ENCODE measurements at places on chromosomes 16 and 17.

DNA sequence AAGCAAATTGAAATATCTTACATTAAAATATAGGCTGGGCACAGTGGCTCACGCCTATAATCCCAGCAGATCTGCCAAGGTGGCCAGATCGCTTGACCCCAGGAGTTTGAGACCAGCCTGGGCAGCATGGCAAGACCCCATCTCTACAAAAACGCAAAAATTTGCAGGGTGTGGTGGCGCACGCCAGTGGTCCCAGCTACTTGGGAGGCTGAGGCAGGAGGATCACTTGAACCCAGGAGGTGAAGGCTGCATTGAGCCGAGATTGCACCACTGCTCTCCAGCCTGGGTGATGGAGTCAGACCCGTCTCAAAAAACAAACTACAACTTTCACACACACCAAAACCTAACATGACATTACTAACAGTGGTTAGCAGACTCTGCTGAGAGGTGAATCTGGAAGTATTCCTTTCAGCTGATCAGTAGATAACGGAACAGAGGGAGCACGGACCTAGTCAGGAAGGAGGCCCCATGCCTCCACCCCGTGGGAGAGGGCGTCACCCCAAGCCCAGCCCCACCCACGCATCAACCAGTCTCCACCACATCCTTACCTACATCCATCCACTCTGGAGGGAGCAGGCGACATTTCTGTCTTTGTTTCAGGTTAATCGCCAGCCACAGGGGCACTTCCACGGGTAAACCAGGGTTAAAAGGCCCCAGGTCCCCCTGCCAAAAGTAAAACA lies 1.7 kb downstream of the GINS2 start:
- no peak for DNase-seq

- DNase-seq: no peak
Measured at GRCh38 chr17:49130891-49131290, 1.7 kb upstream of the B4GALNT2 start.

DNA sequence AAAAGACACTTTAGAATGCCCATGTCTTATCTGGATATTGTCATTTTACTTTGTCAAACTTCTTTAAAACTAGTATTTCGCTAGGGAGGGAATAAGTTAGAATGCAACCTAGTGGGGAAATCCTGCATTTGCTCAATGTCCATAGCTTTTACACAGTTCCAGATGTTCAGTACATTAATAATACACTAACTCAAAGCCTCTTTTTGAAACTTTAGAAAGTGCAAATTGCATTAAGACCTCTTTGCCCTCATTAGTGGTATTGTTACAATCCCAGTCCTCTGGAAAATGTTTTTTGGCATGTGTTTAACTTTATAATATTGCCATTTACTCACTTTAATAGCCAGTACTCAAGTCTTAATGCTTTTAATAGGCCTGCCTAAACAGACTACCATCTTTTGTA lies 106.8 kb downstream of the BRIP1 start:
- no peak for DNase-seq

- DNase-seq: peak; percentile 75
Measured at GRCh38 chr16:17972460-17972943, 364.0 kb downstream of the NPIPA8 start.

DNA sequence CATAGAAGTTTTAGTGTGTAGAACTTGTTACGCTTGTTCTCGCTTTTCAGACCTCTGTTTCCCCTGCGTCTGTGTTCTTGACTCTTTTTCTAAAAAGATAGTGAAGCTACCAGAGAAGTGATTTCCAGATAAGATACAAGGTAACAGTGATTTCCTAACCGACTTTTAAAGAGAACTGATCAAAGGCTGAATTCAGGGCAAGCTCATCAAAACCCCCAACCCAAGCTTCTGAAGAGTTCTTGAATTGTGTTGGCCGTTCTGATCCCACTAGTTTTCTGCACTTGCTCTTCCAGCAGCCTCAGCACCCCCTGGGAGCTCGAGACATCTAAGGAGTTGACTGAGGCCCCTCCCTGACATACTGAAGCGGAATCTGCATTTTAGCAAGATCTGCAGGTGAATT lies 12.7 kb upstream of the NSMCE1 start:
- DNase-seq: no peak

- no peak for DNase-seq
Measured at GRCh38 chr16:66444049-66444481, 17.0 kb downstream of the BEAN1 start.

- no peak for DNase-seq
Measured at GRCh38 chr17:59149051-59149450, 5.9 kb downstream of the SKA2 start.

GRCh38 chr17:28446716-28447395 lies 26.6 kb upstream of the SLC13A2 start:
- no peak for DNase-seq

DNA sequence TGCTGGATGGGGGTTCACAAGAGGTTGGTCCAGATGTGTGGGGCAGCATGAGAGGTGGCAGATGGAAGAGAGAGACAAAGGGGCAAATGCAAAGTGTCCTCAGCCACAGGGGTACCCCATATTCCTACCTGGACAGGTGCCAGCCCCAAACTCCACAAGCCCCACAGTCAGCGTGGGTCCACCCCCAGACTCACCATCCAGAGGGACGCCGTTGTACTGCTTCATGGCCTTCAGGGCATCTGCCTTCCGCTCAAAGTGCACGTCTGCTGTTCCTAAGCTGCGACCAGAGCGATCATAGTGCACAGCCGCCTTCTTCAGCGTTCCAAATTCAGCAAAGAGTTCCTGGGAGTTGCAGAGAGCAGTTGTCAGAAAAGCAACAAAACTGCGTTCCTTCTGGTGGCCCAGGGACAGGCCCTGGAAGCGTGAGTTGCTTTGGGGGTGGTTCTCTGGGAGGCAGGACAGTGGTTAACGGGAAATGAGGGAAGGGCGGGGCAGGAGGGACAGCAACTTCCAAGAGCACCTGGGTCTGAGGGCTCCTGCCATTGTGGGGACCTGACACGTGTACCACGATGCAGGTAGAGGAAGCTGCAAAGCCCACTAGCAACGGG lies 2.3 kb downstream of the ALYREF start:
- DNase-seq: no peak

- no peak for DNase-seq
Measured at GRCh38 chr16:11140466-11140865, 115.5 kb downstream of the SOCS1 start.
